DMS53 (cell line): ENCODE measurements at places on chromosomes 7 and 10.

- no peak for DNase-seq
Measured at GRCh38 chr10:43570971-43571370, 3.4 kb downstream of the ZNF239 start.

DNA sequence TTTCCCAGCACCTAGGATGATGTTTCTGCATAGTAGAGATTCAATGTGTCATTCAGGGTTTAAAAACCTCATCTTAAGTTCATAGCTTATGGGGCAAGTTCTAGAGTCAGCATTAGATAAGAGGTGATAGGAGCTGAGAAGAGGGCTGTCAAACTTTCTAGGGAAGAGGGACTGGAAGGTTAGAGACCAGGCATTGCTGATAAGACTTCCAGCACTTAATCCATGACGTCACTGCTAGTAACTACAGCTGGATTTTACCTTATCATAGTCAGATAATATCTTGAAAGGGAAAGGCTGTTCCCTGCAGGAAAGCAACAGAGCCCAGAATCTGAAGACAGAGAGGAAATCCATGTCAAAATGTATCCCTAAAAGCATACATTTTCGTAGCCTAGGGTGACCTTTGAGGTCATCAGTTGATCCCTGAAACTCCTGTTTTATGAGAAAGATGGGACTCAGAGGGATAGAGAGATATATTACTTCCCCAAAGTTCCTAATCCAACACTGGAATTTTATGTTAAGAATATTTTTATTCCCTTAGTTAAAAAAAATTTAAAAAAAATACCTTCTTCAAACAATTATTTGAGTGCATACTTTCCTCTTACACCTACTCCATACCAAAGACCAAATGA is 3.3 kb upstream of the CPED1 start:
- DNase-seq = no peak

- no peak for DNase-seq
Measured at GRCh38 chr7:96306385-96307125, 15.3 kb downstream of the SLC25A13 start.

DNA sequence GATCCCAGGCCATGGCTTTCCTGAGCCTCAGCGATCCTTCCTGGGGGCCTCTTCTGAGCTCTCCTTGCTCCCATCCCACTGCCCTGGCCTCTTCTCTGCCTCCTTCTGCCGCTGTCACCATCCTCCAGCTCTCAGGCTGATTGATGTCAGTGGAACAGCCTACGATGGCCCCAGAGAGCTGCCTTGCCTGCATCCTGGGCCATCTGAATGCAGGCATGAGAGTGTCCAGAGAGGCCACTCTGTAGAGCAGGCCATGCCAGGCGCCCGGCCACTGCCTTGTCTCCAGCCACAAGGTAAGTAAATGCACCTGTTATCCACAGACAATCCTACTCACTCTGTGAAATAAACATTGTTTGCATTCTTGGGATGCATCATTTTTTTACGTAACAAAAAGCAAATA is 171.4 kb upstream of the PPP2R2D start:
- DNase-seq = no peak

DNA sequence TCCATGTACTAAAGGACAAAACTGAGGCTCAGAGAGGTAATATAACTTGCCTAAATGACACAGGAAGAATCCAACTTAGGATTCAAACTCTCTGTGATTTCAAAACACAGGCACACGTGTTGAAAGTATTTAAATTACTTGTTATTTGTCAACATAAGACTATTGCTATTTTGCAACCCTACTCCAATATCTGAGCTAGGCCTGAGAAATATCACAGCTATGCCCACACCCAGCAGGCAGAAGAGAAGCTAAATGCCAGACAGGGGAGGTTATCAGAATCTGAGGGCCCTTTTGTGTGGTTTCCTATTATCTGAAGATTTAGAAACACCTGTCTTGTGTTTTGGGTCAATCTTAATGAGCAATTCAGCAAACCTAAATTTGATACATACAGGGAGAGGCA is 204.3 kb downstream of the ANK3 start:
- DNase-seq = no peak
